Cortex of kidney (tissue), 1 donor: ENCODE measurements at places on chromosomes 6 and 20.

- DNase-seq: no peak
These were observed 600 bp downstream of the XPO5 start for GRCh38 chr6:43575105-43575771.

DNA sequence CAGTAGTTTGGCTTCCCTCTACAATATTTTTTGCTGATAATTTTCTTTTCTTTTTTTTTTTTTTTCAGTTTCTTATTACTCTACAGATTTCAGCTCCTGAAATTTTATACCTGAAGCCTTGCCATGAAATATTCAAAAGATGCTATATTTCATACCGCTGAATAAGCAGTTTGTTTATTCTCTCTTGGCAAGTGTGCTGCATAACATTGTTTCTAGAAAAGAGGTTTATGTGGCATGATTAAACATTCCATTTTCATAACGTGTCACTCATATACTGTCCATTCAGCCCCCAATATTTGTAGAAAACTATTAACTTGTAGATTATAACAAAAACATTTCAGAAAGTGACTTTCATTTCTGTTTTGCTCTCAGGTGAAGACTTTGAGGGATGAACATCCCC lies 174.4 kb upstream of the NOX3 start:
- no peak for DNase-seq

DNA sequence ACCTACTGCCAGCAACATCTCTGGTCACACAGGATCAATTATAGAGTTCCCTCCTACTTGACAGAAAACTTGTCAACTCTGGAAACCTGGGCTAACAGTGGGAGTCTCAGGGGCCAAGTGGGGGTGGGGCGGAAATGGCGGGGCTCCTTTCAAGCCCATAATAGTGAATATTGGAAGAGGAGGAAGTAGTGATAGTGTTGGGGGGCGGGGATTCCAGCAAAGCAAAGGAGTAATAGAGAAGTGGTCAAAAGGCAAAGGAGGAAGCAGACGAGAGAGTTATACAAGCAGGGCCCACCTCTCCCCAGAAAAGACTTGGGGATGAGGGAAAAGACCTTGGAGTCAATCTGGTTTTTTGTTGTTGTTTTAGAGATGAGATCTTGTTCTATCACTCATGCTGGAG lies 2.1 kb downstream of the DEF6 start:
- no peak for DNase-seq

DNA sequence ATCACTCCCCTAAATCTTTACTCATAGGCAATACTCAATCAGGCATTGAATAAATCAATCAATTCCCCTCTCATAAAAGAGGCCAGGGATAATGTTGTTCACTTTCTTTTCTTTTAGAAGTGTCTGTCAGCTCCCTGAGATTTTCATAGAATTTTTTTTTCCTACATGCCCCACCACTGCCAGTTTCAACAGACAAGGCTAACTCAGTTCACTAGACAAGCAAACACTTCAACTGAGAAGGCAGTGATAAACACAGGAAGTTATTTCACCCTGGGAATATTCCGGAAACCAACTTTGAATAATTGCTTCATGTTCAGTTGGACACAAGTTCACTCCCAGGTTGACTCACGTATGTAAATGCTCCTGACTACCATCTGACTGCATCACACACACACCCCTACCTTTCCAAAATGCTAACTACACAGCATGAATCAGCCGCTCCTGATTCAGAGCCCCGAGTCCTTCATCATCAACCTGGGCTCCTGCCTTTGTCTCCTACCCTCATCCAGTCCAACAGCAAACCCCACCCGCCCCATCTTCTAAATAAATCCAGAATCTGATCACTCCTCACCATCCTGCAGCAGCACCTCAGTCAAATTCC lies 143.9 kb downstream of the BCAS1 start:
- DNase-seq: no peak
